ENCODE measurements at places on chromosomes 6 and 20.
A peak's percentile ranks its signal among the peaks of the same experiment; 100 is the strongest.

GRCh38 chr20:19094959-19095541 lies 117.4 kb upstream of the SLC24A3 start:
- no peak for DNase-seq

DNA sequence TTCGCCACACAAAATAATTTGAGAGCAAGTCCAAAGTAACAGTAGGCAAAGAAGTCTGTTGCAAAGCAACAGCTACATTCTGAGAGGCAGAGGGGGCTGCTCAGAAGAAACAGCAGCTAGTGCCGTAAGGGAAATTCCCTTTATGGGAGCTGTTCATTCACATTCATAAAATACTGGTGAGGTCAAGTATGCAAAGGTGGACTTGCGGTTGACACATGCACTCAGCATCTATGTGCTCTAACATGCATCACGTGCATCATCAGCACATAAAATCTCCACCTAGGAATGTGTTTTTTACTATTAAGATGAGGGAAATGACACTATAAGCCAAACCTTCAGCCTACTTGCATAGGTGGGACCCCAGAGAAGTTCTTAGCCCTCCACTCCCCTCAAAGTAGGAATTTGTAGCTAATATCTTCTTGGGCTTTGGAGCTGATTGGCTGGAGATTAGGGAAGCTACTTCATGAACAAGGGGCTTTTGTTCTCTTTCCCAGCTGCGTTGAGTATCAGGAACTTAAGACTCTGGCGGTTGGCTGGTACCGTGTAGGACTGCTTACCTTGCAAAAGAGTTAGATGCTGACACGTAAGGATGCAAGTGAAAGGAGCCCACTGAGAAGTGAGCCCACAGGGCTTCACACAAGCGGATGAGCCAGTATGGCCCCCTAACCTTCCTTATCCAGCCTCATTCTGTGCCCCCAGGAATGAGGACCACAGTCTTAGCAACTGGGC lies 12.4 kb downstream of the CST3 start:
- no peak for DNase-seq

- peak; percentile 56 for DNase-seq
These were observed 41.5 kb upstream of the ZNF337 start for GRCh38 chr20:25738198-25738597.

DNA sequence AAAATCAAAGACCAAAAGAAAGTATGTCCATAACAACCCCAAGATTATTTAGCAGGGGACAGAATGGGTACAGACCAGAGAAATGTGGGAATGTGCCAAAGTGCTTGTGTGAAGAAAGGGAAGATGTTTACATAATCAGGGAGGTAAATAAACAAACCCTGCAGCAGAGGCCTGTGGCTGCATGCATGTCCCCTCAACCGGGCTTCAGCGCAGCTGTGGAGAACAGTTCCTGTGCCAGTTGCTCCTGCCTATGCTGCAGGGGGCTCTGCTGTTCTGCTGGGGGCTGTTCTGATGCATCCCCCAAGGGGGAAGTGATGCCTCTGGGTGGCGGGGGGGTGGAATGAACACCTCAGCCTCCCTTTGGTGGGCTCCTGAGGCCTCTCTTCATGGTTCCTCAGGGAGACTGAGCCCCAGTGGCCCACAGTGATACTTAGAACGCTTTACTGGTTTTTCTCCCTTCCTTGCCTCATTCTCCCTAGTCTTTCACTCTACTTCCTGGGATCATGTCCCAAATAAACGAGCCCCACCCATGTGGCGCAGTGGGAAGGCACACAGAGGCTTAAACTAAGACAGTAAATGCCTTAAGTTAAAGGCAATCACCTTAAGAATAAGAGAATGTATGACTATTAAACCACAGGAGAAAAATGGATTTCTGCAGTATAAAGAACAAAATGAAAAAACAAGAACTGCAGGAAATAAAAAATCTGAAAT lies 23.0 kb downstream of the RAB23 start:
- no peak for DNase-seq

- DNase-seq: no peak
These were observed 84.6 kb downstream of the TRDN start for GRCh38 chr6:123551939-123552707.

GRCh38 chr6:170253226-170253909 lies 37.5 kb downstream of the DLL1 start:
- no peak for DNase-seq

DNA sequence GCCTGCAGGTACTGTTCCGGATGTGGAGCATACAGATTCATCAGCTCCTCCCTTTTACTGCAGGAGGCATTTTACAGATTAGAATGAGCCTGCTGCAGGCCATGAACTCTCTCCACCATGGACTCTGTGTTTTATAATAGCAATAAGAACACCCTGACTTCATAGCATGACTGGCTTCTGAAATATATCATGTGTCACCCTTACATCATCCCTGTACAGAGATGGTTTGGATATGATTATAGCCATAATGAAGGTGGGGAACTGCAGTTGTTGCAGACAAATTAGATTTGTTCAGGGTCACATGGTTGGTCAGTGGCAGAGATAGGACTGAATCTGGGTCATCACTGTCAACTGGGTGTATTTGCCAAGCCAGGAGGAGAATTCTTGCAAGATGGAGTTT lies 100.7 kb downstream of the FOXO3 start:
- DNase-seq: peak; percentile 63

DNA sequence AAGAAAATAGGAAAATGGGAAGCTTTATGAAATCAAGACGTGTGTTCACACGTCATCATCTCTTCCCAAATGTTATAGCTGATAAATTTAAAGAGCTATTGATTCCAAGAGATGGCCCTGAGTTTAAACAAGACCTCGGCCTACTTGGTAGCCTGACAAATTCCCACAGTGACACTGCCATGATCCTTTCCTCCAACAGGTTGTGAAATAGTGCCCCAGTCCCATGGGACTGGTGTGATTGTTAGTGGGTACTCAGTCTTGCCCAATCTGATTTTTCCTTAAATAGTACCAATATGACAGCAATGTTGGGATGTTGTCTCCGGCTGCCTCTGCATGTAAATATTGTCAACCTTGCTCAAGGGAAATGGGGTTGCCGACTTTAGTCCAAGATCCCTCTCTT lies 34.5 kb downstream of the RIOK1 start:
- no peak for DNase-seq

Data from fibroblast of skin of right quadriceps (primary cell).